ENCODE measurements at places on chromosomes 13 and 19. TPM values are rescaled to one million over a fixed set of nuclear protein-coding genes. Genes with fewer than 3 reads are reported as not detected.

GRCh38 chr13:68923995-68924394 is 1183.6 kb upstream of the ATXN8OS start:
- DNase-seq, result no peak

- DNase-seq, result no peak
These were observed 4.1 kb downstream of the ACP4 start for GRCh38 chr19:50794074-50794875.

DNA sequence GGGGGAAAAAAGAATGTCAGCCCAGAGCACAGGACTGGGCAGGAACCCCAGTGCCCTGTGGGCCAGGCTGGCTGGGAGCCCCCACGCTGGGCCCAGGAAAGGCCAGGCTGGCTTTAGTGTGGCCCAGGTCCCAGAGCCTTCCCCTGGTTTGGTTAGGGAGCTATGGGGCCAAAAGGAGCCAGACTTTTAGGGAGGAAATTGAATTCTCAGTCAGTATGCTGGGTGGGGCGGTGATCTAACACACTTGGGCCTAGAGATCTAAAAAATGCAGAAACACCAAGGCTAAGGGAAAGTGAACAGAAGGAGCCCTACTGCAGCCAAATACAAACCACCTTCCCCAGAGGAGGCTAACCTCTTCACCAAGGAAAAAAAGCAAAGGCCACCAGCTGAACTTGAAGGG is 137.5 kb downstream of the CRYL1 start:
- DNase-seq, result no peak

GRCh38 chr13:102873653-102874052 is 27.8 kb downstream of the ERCC5 start:
- DNase-seq, result no peak

GRCh38 chr13:27728271-27728670 is 64.0 kb upstream of the GSX1 start:
- no peak for DNase-seq

GRCh38 chr13:113455384-113455783 is 2.1 kb upstream of the ADPRHL1 start:
- no peak for DNase-seq

GRCh38 chr19:39407660-39408391 is 1.2 kb downstream of the ZFP36 start:
- no peak for DNase-seq

GRCh38 chr13:52743569-52743968 is 3.9 kb upstream of the CNMD start:
- no peak for DNase-seq

DNA sequence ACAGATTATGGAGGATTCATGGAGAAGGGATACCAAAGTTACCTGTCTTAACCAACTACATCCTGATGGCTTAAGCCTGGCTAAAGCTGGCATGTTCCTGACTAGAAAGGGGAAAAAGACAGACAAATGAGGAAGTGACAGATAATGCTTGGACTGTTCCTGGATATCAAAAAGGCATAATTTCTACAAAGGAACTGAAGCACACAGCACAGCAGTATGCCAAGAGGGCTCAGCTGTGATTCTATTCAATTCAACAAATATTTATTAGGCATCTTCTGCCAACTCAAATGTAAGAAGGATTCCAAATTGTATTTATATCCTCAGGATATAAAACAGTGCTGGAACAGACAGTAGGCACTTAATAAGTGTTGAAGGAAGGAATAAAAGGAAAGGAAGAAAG is 59.5 kb downstream of the KLF12 start:
- peak; percentile 23 for DNase-seq

DNA sequence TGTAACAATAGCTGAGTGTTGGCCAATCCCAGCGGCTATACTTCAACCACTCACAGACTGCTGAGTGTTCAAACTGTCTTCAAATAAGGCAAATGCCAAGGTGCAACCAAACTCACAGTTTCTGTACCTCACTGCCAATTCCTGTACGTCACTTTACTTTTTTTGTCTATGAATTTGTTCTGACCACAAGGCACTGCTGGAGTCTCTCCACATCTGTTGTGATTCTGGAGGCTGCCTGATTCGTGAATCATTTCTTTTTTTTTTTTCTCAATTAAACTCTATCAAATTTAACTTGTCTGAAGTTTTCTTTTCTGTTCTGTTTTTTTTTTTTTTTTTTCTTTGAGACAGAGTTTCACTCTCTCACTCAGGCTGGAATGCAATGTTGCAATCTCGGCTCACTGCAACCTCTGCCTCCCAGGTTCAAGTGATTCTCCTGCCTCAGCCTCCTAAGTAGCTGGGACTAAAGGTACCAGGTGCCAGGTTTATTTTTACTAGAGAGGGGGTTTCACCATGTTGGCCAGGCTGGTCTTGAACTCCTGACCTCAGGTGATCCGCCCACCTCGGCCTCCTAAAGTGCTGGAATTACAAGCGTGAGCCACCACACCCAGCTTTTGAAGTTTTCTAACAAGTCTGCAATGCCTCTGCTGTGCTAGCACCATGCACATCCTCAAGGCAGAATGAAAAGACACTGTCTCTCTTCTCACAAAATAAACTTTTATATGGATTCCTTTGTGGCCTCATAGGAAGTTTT is 401.7 kb downstream of the IRS2 start:
- DNase-seq, result peak; percentile 50

DNA sequence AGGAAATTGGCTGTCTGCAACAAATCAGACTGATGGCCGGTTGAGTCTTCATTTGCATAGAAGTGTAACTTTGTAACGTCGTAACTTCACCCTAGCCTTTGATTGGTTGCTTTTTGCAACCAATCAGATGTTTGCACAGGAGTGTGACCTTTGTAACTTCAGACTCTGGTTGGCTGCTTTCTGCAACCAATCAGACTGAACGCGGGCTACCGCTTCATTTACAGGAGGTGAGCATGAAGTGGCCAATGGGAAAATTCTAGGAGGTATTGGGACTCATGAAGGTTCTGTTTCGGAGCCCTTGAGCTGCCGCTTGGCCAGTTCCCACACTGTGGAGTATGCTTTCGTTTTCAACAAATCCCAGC is 441 bp upstream of the ZNF559 start:
- peak; percentile 75 for DNase-seq

GRCh38 chr19:803686-804418 is 6.6 kb downstream of the PTBP1 start:
- DNase-seq, result no peak

- DNase-seq, result no peak
These were observed 7.4 kb upstream of the CYP4F3 start for GRCh38 chr19:15633082-15633835.

DNA sequence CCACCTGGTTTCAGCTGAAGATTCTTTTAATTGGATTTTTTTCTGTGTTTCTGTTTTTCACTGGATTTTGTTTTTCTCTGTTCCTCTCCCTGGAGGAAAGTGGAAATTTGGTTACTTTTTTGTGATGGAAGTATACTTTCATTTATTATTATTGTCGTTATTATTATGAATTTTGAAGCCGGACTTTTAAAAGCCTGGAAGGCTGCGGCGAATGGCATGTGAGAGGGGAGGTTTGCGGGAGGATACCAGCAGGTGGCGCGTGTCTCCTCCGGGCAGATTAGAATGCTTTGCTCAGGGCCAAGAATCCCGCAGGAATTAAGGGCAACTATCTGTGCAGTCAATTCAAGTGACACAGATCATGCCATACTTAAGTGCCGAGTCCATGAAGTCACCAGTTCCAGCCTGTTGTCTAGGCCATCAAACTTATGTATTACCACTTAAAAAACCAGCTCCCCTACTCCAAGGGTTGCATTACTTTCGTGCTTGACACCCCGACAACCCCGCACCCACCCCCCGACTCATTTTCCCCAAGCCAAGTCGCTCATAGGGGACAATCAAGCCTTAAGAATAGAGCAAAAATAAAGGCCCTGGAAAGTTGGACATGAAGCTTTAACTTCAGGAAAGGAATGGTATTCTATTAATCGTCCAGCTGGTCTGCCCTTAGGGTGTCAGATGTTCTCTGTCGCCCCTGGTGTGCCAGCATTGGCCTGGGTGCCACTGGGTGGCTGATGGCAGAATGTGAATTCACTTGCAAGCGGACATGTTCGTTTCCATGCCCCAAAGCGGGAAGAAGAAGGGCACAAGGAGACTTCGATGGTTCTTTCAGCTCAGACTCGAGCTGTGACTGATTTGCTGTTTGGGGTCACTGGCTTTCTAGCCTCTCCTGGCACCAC is 1.3 kb upstream of the LRCH1 start:
- no peak for DNase-seq

GRCh38 chr19:49515767-49516166 is 3.3 kb downstream of the FCGRT start:
- no peak for DNase-seq

- no peak for DNase-seq
These were observed 890.1 kb upstream of the PCDH20 start for GRCh38 chr13:62305756-62306155.

DNA sequence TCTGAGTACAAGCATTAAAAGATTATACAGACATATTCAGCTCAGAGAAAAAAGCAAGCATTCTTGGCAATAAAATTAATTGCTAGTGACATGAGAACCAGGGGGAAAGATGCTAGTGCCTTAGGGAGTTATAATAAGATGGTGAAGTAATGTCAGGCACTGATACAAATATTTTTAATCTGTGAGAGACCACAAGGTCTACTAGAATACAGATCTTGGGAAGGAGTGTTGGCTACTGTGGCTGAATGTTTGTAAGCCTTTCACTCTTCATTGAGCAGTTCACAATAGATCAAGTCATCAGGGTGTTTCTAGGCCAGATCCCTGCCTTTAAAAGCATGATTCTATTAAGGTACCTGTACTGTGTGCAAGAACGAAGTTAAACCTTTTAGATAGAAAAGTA is 16.4 kb downstream of the FREM2 start:
- no peak for DNase-seq

Gene TPTE2
- polyA plus RNA-seq, result not detected

Gene ZNF726
- polyA plus RNA-seq, result 0.57 TPM

Gene LRFN3
- 12.5 TPM for polyA plus RNA-seq

Gene ZNF766
- 3.6 TPM for polyA plus RNA-seq

Gene RGCC
- polyA plus RNA-seq, result 0.74 TPM

Gene OLFM4
- not detected for polyA plus RNA-seq

Gene CLEC17A
- not detected for polyA plus RNA-seq

Gene LGALS14
- not detected for polyA plus RNA-seq

Gene CGB2
- polyA plus RNA-seq, result not detected

Gene WDR88
- polyA plus RNA-seq, result not detected

Gene GPR12
- polyA plus RNA-seq, result not detected

Gene PCSK4
- 1.0 TPM for polyA plus RNA-seq

Gene VWA8
- 5.1 TPM for polyA plus RNA-seq
